ENCODE measurements at places on chromosomes 1 and 21.
A peak's percentile ranks its signal among the peaks of the same experiment; 100 is the strongest.

- DNase-seq: no peak
Measured at GRCh38 chr21:41759214-41759840, 7.5 kb downstream of the RIPK4 start.

DNA sequence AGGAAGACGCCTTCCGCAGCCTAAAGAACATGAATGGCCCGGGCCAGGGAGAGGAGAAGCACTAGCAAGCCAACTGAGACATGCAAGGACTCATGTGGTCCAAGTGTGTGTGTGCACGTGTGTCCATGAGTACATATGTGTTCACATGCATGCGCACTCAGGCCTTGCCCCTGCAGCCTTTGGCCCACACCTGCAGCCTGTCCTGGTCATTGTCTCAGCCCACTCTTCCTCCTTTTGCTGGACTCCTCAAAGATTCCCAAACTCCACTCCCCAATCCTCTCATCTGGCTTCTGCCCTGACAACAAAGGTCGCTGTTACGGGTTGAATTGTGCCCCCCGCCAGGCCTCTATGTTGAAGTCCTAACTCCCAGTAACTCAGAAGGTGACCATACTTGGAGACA lies 21.9 kb downstream of the CDCA8 start:
- DNase-seq: no peak

DNA sequence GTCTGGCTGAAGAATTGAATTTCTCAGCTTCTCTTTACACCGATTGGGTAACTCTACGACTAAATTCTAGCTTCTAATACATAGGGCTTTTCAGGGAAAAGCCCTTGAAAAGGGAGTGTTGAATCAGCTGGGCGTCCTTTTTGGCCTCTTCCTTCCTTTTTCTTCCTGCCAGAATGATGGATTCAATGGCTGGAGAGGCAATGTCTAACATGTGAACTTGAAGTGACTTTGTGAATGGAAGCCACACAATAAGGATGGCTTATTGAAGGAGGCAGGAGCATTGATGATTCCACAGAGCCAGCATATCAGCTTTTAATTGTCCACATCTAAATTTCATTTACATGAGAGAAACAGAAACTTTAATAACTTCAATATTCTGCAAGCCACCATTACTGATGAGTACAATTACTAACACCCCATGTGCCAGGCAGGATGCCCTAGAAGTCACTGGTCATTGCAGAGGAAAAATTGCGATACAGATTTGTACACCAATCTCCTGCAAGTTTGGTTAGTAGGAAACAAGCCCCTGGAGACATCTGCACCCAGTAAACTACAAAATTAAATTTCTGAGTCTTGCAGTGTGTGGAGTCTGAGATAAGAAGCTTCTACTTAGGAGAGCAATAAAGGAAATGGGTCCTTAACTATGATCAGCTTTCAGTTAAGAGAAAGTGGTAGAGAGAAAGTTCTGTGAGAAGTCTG lies 56.1 kb downstream of the STYXL2 start:
- DNase-seq: no peak

GRCh38 chr1:175116903-175117302 lies 49.3 kb downstream of the TNN start:
- no peak for DNase-seq

DNA sequence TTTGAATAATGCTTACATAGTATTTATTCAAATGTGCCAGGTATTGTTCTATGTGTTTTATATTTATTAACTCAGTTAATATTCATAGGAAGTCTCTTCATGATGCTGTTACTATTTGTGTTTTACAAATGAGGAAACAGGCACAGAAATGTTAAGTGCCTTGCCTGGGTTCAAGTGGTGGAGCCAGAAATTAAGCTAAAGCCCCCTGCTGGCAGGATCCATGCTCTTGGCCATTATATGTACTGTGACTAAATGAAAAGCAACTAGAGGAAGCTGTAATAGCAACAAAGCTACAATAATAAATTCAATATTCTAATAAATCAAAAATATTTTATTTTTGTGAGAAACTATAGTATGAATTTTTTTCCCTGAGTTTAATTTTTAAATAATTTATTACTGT lies 30.0 kb downstream of the IARS2 start:
- DNase-seq: no peak

DNA sequence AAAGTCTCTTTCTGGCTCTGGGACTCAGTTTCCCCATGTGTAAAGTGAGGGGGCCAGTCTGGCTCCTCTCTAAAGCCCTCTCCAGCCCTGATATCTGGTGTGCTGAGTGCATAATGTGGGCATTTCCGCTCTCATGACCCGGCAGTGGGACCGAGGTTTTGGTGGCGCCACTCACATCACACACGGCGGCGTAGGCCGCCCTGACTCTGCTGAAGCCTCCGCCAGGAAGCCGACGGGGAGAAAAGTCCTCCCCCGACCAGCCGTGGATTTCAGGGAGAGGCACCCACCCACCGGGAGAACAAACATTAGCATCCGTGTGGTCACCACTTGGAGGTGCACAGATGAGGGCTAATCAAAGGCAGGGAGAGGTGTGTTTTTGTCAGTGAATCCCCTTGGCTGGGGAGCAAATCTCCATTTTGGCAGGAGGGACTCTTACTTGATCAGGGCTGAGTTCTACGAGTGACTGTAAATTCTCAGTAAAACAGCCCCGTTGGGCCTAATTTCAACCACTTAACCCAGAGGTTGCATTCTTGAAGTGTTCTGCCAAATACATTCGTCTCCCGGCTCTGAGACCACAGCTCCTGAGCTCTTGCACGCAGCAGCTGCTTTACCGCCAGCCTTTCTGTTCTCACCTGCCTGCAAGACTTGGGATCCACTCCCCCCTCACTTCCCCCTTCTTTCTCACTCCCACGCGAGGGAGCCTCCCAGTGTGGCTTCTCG lies 118.2 kb downstream of the FOXD2 start:
- no peak for DNase-seq

- peak; percentile 46 for DNase-seq
Measured at GRCh38 chr1:24966724-24967346, 36.8 kb upstream of the RUNX3 start.

DNA sequence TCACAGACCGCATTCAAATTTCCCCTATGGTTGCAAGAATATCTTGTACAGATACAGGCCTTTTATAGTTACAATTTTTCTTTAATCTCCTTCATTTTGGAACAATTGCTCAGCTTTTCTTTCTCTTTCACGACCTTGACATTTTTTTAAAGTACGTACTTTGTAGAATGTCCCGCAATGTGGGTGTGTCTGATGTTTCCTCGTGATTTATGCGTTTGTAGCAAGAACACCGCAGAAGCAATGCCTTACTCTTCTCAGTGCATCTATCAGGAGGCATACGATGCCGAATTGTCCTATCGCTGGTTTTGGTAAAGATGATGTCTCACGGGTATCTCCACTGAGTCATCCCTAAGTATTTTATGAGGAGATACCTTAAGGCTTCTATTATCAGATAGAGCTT lies 76.9 kb upstream of the RALGPS2 start:
- no peak for DNase-seq

DNA sequence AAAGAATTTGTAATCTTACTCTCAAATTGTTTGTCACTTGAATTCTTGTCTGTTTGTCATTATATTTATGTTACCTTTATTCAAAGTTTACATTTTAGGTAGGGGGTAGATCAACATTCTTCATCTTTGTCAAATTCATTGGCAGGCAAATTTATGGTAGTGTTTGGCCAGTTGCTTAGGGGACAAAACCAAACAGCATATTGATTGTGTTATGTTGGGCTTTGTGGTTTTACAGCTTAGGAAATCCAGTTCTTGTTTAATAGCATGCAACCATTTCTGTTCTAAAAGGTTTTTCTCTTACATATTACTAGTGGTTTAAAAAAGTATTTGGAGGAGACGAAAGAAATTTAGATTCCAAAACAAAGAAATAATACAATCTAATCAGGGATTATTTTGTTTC lies 91.4 kb downstream of the HMCN1 start:
- no peak for DNase-seq

- no peak for DNase-seq
Measured at GRCh38 chr1:28172713-28173150, 3.8 kb downstream of the PTAFR start.

DNA sequence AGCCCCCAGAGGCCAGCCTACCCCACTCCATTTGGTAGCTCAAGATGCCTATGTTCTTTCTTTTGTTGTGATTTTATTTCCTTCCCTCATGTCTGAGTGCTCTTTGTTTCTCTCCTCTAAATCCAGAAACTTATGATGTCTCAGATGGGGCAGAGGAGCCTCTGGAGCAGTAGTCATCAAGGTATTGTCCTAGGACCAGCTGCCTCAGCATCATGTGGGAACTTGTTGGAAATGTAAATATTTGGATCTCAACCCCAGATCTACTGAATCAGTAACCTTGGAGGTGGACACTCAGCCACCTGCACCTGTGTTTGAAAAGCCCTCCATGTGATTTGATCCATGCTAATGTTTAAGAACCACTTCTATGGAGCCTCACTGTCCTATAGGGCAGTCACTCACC lies 593.1 kb upstream of the PLXNA2 start:
- no peak for DNase-seq

- DNase-seq: no peak
Measured at GRCh38 chr1:200435200-200435780, 25.5 kb upstream of the ZNF281 start.

Measured in non-pigmented ciliary epithelial cell (primary cell).